HTR-8/SVneo (cell line): ENCODE measurements at places on chromosomes 3 and 15.

DNA sequence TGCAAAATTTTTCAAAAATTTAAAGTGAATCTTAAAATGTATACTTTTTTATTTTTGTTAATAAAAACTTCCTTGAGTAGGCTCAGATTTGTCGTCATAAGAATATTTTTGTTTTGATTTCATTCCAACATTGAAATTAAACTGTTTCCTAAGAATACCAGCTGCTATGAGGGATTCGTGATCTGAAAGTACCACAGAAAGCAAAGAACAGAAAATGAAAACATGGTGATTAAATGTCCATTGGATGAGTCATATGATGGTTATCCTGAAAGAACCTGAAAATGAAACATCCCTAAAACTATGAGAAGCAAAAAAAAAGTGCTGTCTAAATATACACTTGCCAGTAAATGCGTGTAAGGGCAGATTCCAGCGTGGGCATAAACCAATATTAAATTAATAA lies 143.8 kb downstream of the GMNC start:
- peak; percentile 31 for DNase-seq

DNA sequence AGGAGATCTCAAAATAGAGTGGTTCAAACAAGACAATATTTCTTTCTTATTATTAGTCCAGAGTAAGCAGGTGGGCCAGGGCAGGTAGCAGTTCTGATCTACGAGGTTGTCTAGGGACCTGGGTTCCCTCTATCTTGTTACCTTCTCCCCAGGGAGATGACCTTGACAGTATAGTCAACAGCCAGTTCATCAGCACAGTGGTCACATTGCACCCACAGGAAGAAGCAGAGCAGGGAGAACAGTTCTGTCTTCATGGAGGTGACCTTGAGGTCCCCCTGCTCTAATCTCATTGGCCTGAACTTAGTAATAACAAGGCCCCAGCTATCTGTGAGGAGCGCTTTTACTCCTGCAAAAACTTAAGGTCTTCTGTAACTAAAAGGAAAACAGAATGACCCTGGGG lies 21.7 kb downstream of the SLC49A4 start:
- DNase-seq: no peak

DNA sequence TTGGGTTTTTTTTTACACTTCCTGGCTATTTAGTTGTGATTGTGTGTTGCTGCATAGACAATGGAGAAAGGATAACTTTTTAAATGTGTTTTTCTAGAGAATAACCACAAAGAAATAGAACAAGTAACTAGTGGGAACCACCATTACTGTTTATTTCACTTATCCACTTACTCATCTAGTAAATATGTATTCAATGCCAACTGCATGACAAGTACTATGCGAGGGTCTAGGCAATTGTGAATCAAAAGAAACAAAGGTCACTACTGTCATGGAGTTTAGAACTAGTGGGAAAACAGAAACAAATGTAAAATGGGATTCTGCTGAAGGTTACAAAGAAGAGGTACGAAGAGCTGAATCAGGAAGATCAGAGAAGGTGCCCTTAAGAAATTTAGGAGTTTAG lies 600.9 kb upstream of the ROBO2 start:
- no peak for DNase-seq

DNA sequence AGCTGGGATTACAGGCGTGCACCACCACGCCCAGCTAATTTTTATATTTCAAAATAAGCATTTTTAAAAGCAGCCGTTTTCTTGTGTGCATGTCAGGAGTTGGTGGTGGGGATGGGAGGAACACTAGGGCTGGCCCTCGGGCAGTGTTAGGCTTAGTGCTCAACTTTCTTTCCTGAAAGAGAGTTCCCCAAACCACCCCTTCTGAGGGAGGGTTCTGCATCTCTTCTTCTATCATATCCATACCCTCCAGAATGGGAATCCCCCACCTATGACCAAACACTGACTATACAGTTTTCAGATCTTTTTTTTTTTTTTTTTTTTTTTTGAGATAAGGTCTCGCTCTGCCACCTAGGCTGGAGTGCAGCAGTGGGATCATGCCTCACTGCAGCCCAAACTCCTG lies 12.5 kb downstream of the PFKFB4 start:
- no peak for DNase-seq

DNA sequence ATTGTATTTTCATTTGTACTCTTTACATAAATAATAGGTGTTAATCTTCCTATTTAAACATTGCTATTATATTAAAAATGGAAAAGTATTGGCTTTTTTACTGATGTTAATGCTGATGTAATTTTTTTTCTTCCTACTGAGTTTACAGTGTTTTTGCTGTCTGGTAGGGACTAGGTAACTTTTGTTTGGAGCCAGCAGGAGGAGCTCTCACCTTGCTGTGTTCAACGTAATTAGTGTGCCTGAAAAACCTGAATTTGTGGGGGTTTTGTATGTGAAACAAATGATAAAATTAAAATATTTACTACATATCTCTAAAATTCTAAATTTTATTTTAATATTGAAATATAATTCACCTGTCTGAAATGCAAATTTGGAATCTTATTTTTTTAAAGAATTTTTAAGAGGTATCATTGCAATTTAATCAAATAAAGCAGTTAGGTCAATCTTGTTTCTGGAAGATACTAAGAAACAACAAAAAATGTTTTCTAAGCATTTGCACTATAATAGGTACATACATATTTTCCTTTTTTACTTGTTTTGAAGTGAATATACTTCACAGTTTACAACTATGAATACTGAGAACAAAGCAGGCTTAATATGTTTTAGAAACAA lies 48.8 kb downstream of the EPHA6 start:
- peak; percentile 10 for DNase-seq

GRCh38 chr3:150770681-150771080 lies 7.7 kb upstream of the SIAH2 start:
- no peak for DNase-seq

DNA sequence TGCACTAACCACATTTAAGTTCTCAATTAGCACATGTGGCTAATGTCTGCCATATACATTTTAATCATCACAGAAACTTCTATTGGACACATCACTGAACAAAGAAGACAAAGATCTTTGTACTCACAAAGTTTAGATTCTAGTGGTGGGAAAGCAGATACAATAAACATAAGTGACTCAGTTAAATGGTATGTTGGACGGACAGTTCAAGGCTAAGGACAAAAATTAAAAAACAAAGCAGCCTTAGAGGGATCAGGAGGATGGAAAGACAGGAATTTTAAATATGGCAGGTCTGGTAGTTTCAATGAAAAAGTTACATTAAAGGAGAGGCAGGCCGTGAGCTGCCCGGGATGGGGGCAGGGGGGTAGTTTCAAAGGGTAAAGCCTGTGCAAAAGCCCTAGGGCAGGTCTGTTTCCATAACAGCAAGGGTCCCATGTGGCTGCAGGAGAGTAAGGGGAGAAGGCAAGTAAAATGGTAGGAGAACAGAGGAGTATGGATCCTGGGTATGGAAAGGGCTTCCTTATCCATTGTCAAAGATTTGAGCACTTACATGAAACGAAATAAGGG lies 220.7 kb downstream of the FHIT start:
- no peak for DNase-seq

DNA sequence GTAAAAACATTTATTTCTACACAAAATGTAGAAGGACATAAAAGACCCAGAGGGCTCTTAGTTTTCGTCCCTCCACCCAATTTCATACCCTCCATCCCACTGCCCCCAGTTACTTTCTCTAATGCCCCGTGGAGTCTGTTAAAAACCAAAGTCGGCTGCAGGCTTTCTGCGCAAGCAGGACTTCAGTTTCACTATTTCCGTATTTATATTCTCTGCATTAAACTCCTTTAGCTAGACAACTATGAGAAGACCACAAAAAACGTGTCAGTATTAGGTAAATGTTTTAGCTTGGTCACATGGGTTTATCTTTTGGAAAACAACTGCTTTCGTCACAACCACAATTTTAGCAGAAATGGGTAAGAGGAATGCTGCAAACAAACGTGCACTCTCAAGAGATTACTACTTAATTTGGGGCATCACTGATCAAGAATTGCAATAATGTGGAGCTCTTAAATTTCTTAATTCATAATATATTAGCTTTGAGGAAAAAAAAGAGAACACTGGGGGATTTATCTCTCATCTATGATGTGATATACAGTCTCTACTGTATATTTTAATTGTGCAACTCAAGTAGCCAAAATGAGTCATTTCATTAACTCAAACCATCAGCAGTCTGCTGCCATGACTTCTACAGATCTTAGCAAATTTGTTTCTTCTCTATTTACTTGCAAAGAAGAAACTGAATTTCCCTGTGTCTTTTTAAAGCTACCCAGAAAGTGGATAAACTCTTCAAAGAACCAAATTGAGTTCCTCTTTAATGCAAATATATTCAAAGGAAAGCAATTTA lies 740 bp upstream of the NSMCE3 start:
- DNase-seq: no peak

DNA sequence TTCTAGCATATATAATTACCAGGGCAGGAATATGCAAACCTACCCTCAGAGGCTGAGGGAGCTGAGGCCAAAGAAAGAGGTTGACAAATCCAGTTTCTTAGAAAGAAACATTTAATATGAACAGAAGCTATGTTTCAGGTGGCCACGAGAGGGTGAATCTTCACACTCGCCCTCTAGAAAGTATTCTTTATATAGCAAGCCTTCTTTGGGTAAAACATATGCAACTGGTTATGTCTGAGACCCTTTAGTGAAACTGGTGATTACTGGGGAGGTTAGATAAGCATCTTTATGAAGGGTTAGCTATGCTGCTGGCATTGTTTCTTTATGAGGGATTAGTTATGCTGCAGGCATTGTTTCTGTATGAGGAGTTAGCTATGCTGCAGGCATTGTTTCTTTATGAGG lies 50.7 kb upstream of the GOLGA6L2 start:
- no peak for DNase-seq

DNA sequence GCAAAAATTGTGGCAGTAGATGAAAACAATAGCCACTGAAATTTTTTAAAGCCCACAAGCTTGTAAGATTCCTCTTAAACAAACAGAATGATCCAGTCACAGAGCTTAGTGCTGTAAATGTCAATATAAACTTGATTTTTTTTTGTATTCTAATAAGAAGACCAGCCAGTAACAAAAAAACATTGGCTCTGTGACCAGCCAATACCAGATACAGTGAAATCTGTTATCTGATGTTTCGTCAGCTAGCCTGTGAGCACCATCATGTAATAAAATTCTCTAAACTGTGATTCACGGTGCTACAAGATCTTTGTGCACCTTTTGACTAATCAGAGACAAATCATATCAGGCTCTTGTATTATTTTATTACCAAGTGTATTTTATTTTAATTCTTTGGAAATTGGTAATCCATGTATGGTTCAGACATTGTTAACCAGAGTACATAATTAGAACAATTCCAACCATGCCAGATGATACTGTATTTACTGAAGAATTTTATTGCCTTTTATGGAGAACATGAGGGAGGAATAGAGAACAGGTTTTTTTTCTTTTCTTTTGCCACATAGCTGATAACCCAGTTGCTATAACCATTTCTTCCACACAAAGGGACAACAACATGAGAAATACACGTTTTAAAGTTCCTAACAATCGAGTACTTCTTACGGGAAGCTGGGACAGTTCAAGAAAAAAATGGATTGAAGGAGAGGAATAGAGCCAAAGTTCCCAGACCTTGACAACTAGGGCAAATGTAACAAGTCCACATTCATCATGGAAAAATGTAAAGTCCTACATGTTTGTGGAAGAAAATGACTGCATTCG lies 71.9 kb downstream of the FILIP1L start:
- no peak for DNase-seq

- DNase-seq: no peak
Observed at GRCh38 chr15:74202452-74203401, at the start of gene STRA6. Gene STRA6, minus strand, starts transcription at chr15:74202787. Its CDS starts 520 bp downstream, at chr15:74202267.

GRCh38 chr3:162718697-162719096 lies 1222.1 kb downstream of the OTOL1 start:
- DNase-seq: no peak

DNA sequence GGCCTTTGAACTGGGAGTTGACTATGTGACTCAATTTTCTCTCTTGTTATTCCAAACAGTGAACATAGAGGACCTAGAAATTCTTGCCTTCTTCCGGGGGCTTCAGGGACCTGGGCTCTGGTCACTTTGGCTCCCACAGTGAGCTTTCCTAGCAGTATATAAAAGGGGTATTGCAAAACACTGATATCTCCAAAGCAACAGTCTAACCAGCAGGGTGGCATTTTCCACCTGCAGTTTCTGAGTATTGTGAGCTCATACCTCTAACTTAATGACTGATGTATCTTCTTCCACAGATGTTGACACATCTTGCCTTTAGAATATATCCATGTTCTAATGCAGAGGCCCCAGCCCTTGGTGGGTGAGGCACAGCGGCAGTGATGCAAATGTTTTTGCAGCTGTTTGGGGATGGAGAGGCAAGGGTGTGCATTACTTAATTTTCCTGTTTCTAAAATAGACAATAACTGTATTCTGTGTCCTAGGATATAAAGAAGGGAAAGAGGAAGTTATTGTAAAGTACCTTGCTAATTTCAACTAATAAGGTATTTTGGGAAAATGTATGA lies 45.7 kb upstream of the ADGRG7 start:
- DNase-seq: no peak
